ENCODE measurements at places on chromosomes 6 and 20.

- no peak for DNase-seq
These were observed 47.7 kb downstream of the DNAH8 start for GRCh38 chr6:38762848-38763247.

DNA sequence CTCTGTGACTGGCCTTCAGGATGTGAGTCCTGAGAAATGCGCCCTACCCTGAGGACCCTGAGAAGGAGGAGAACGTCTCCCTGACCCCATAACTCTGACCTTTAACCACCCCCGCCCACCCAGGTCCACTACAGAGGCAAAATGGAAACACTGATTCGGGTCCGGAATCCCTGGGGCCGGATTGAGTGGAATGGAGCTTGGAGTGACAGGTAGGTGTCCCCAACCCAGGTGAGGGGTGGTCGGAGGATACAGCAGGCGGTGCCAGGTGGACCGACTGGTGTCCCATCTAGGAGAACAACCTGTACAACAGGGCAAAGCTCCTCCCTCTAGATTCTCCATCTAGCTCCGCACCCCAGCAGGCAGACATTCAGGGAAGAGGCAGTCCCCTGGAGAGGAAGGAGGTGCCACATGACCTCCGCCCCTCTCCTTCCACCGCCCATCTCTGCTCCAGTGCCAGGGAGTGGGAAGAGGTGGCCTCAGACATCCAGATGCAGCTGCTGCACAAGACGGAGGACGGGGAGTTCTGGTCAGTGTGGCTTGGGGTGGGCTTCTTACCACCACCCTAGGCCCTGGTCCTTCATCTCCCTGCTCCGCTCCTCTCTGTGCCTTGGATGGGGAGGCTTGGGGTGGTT lies 17.6 kb downstream of the CAPN11 start:
- DNase-seq = no peak

GRCh38 chr6:72677740-72678139 lies 55.9 kb downstream of the KCNQ5 start:
- DNase-seq = no peak

GRCh38 chr6:10540073-10540746 lies 19.1 kb downstream of the GCNT2 start:
- DNase-seq = no peak

DNA sequence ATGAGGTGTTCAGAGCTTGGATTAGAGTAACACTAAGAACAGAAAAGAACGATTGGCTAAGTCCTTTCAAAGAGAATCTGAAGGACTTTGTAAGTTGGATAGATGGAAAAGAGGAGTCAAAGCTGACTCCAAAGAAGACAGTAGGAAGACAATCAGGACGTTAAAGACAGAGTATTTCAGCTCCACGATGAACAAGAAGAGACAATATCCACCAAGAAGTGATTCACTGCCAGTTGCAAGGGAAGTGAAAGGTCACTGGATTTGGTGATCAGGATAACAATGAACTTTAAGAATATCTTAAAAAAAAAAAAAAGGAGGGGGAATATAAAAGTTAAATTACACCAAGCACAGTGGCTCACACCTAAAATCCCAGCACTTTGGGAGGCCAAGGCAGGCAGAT lies 17.9 kb downstream of the REPS1 start:
- no peak for DNase-seq

GRCh38 chr6:9225441-9225871 lies 790.1 kb upstream of the SLC35B3 start:
- DNase-seq = no peak

DNA sequence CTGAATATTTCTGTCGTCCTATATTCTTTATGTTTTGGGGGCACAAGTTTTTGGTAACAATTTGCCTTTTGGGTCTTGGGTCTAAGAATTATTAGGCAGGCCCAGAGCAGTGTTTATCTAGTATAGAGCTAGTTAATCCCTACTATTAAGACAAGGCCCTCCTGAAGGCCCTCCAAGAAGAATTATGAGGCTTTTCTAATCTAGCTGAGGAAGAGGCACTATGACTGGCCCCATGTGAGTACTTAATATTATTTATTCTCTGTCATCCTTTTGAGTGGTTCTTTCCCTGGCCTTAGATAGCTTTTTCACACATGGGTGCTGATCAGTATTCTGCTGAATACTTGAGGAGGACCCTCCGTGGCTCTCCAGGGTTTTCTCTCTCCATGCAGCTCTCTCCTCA lies 25.1 kb downstream of the CHMP4B start:
- no peak for DNase-seq

- no peak for DNase-seq
These were observed 194.1 kb downstream of the ARID1B start for GRCh38 chr6:156971153-156971885.

DNA sequence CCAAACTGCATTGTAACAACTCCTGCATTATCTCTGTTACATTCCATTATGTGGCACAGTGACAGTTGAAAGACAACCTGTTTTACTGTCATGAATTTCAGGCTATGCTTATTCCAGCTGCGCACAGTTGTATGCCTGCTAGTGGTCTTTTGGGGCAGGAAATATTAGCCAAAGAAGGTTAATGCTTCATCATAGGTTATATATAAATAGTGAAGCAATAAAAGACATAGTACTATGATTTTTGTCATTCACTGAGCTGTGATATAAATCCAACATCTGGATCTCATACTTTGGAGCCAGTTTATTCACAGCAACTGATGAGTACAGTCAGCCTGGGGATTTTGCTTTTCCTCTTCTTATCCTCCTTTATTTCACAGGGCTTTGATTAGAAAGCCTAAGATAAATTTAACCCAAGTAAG lies 55.6 kb downstream of the FILIP1 start:
- no peak for DNase-seq
